Neuronal stem cell (in vitro differentiated cells): ENCODE measurements at places on chromosomes 6 and 20.

DNA sequence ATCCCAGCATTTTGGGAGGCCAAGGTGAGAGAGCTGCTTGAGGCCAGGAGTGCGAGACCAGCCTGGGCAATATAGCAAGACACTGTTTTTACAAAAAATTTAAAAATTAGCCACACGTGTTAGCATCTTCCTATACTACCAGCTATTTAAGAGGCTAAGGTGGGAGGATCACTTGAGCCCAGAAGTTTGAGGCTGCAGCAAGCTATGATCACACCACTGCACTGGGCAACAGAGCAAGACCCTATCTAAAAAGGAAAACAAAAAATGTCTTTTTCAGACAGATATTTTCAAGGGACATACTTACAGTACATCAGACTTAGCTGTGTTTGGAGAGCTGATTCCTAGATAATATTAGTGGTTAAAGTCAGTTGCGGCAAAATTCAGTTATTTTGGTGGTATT lies 72.9 kb upstream of the XRN2 start:
- no peak for DNase-seq

- DNase-seq: no peak
Observed at GRCh38 chr6:20319520-20320357, 81.9 kb upstream of the E2F3 start.

DNA sequence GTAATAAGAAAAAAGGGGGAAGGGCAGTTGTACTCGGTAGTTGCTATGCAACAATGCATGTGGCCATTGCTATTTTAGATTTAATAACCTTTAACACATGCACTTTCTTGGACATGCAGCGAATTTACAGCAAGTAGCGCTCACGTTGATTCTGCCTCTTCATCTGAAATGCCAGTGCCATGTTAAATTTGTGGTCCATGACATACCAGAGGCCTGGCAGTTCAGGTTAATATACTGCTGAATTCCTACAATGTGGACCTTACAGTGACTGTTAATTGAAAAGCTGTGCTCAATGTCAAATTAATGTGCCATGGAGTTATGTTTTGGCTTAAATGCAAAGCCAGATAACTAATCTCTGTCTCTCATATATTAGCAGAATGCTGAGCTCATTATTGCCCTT lies 699.7 kb downstream of the DOK5 start:
- DNase-seq: no peak

- DNase-seq: no peak
Observed at GRCh38 chr6:1247056-1247455, 64.8 kb upstream of the FOXQ1 start.

- DNase-seq: no peak
Observed at GRCh38 chr20:60962367-60963045, 289.6 kb upstream of the CDH4 start.

DNA sequence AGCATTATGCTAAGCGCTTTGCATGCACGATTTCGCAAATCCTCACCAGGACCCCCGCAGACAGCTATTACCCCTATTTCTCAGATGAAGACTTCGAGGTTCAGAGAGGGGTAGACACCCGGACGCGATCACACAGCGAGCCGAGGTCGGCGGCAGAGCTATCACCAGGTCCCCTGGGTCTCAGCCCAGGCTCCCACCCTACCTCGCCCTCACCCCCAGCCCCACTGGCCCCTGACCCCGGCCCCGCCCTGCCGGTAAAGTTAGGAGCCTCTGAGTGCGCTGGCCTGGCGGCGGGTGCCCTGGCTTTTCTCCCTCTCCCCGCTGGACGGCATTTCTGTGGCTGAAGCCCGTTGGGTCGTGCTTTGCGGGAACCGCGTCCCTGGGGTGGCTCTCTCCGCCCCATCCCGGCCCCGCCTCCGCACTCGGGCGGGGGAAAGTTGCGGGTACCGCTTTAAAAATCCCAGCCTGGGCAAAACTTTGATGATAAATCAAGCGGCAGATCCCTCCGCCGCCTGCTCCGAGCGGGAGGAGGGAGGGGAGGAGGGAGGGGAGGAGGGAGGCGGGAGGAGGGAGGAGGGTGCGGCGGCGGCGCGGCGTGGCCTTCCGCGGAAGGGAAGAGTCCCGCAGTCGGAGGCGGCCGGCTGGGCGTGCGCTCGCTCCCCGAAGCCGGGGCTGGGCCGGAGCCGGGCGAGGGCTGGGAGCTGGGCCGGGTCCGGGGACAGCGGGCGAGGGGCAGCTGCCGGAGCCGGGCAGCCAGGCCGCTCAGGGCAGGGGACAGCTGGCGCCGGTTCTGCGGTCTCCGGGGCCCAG lies at the start of gene VSTM2L:
Gene VSTM2L (plus strand): TSS at position 624 of the 810 bp plus-strand sequence. CDS start 224 bp downstream, outside the sequence.
- no peak for DNase-seq

GRCh38 chr6:29925727-29926412 lies 16.5 kb upstream of the HLA-A start:
- no peak for DNase-seq

GRCh38 chr20:24955045-24955444 lies 6.0 kb downstream of the CST7 start:
- no peak for DNase-seq

DNA sequence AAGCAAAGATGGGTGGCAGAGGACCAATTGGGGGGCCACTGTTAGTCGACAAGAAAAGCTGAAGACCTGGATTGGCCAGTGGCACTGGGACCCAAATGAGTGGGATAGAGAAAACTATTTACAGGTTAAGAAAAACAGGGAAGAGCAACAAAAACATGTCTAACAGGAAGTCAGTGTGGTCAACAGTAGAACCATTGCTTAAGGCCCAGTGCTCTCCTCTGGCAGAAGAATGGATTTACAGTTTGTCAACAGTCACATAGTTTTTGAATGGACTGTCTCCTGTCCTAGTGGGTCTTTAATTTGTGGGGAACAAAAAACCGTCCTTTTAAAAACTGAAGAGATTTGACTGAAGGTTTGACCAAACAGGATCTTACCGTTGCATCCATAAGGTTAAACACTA lies 12.1 kb upstream of the WTAP start:
- DNase-seq: no peak

GRCh38 chr6:14524319-14524718 lies 406.7 kb downstream of the CD83 start:
- no peak for DNase-seq

GRCh38 chr6:167684276-167685104 lies 142.2 kb upstream of the AFDN start:
- DNase-seq: no peak

- no peak for DNase-seq
Observed at GRCh38 chr6:112991912-112992311, 644.8 kb downstream of the RFPL4B start.

- DNase-seq: no peak
Observed at GRCh38 chr6:142911430-142911829, 33.5 kb downstream of the HIVEP2 start.

GRCh38 chr6:23587582-23587981 lies 538.4 kb upstream of the NRSN1 start:
- no peak for DNase-seq

GRCh38 chr6:108582618-108583017 lies 21.9 kb downstream of the FOXO3 start:
- no peak for DNase-seq

GRCh38 chr20:63032861-63033793 lies 26.4 kb upstream of the BHLHE23 start:
- no peak for DNase-seq

DNA sequence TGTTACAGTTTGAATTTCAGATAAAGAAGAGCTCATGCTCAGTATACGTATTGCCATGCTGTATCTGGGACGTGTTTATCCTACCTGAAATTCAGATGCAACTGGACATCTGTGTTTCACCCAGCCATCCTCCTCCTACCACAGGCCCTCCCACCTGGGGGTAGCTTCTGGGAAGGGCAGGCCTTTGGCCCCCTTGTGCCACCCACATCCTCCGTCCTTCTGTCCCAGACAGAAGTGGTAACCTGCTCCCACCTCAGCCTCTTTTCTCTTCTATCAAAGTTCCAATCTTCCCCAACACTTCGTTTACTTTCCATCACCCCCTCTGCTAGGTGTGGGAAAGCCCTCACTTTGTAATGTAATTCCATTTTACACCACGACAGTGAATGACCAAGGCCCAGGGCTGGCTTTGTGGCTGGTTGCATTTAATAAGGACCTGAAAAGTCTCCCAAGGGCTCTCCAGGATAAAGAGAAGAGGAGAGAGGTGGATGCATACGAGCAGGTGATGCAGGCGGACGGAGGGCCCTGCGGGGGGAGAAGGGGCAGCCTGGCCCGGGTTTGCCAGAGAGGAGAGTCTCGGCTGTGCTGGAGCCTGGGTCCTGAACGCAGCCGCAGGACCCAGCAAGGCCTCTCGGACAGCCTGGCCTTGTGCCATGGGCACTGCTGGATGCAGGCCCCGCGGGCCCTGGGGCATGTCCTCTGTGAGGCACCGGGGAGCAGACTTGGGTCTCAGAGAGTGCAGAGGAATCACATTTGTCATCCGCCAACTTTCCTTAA lies 98.4 kb downstream of the PSMB1 start:
- DNase-seq: no peak

- no peak for DNase-seq
Observed at GRCh38 chr6:43819958-43820357, 49.9 kb downstream of the VEGFA start.

- no peak for DNase-seq
Observed at GRCh38 chr6:146422789-146423375, 120.8 kb upstream of the RAB32 start.

- DNase-seq: no peak
Observed at GRCh38 chr6:42199106-42199981, 4.6 kb upstream of the GUCA1B start.

DNA sequence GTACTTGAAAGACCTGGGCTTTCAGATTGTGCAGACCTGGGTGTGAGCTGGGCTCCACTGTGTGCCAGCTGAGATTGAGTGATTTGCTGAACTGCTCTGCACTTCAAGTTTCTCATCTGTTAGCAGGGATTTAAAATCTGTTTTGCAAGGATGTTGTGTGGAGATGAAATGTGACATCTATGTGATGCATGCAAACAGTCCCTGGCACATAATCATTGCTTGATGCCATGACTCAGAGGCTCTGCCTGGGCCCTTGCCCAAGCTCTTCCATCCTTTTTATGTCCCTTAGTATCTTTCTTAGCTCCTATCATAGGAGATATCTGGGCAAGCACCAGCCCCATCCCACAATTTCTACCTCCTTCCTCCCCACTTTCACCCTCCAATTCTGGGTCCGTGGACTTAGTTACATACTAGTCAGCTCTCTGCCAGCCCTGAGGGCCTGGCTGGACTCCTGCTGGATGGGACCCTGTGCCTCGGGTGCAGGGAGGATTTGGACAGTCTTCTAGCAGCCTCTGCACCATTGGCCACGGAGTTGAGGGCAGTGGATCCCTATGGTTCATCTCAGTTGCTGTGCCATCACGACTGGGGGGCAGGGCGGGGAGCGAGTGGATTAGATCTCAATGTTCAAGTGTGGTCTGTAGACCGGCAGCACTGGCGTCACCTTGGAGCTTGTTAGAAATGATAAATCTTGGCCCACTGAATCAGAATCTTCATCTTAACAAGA lies 103.6 kb downstream of the MAP3K7 start:
- DNase-seq: no peak

DNA sequence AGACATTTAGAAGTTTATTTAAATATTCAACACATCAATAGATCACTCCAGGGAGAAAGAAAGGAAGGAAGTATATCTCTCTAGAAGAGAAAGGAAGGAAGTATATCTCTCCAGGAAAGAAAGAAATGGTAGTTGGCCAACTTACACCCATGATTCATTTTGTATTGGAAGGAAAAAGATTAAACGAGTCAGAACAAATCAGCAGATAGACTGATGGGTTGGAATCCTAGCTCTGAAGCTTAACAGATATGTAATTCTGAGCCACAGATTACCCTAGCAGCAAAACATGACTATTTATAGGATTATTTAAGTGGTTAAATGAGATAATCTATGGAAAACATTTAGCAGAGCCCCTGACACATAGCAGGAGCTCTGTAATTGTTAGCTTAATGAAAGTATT lies 27.1 kb downstream of the COL12A1 start:
- DNase-seq: no peak
